ENCODE measurements at places on chromosomes 3 and 15.

GRCh38 chr3:119340446-119340845 lies 46.3 kb downstream of the ARHGAP31 start:
- H3K36me3 ChIP-seq, result no peaks in the 10 kb centered on the region
- DNase-seq, result no peak
- no peak overlapping the region for H3K27ac ChIP-seq
- H3K4me3 ChIP-seq, result no peak overlapping the region
- no peaks in the 10 kb centered on the region for H3K4me1 ChIP-seq

- H3K36me3 ChIP-seq, result peaks cover 3% of the 10 kb centered on the region
- no peaks in the 10 kb centered on the region for H3K4me1 ChIP-seq
- no peaks in the 10 kb centered on the region for H3K27me3 ChIP-seq
- H3K27ac ChIP-seq, result no peak overlapping the region
These were observed 17.5 kb upstream of the GNAT1 start for GRCh38 chr3:50173685-50174516.

GRCh38 chr3:42277676-42278075 lies 11.7 kb upstream of the CCK start:
- H3K27ac ChIP-seq, result no peak overlapping the region
- H3K27me3 ChIP-seq, result peaks cover 7% of the 10 kb centered on the region
- H3K4me1 ChIP-seq, result no peaks in the 10 kb centered on the region
- DNase-seq, result no peak
- no peaks in the 10 kb centered on the region for H3K36me3 ChIP-seq

- no peak overlapping the region for H3K27ac ChIP-seq
- DNase-seq, result no peak
- no peaks in the 10 kb centered on the region for H3K36me3 ChIP-seq
- H3K27me3 ChIP-seq, result peaks cover 3% of the 10 kb centered on the region
- peaks cover 7% of the 10 kb centered on the region for H3K4me1 ChIP-seq
These were observed 21.7 kb downstream of the CLDN11 start for GRCh38 chr3:170440344-170440743.

- peaks cover 9% of the 10 kb centered on the region for H3K27me3 ChIP-seq
These were observed 43.7 kb downstream of the ZBTB11 start for GRCh38 chr3:101633186-101633585.

DNA sequence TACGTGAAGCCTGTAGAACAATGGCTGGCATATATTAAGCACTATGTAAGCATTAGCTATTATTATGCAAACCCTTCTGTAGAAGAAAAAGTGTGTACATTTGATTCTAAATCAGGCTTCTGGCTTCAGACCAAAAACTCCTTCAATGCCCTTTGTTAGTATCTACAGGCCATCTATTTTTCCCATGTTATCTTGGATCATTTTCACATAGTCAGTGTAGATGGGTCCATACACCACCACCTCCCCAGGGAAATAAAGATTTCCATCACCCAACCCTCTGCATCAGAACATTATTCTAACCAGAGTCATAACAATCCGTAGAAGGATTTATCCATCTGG lies 8.0 kb upstream of the KLHL6 start:
- no peaks in the 10 kb centered on the region for H3K36me3 ChIP-seq
- H3K27me3 ChIP-seq, result no peaks in the 10 kb centered on the region
- no peak overlapping the region for H3K27ac ChIP-seq
- no peak overlapping the region for H3K4me3 ChIP-seq
- H3K4me1 ChIP-seq, result peaks cover 3% of the 10 kb centered on the region
